ENCODE measurements at places on chromosomes 12 and 14.

- no peak for DNase-seq
These were observed 47.8 kb downstream of the FERMT2 start for GRCh38 chr14:52902971-52903619.

DNA sequence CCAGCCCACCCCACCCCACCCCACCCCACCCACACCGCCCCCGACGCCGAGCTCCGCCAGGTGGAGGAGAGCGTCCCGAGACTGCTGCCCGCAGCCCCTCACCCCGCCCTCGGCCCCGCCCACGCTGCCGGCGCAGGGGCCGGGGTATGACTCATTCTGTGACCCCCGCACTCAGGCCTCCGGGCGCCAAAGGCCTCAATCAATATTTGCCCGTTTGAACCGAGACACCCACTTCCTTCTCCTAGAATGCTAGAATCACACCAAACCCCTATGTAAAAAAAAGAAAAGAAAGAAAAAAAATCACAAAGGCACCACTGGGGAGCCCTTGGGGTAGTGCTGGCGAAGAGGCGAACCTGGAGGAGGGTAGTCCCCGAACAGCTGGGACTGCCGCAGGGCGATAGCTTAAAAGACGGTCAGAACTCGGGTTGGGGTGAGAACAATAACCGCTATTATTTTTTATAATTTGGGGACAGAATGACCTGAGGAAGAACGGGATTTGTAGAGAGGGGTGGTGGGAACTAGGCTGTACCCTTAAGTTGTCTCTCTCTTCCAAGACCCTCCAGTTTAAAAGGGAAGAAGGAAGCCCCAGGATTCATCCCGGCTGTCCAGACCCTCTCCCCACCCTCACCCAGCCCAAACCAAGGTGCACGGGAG lies 894 bp downstream of the KRT8 start:
- peak; percentile 44 for DNase-seq

- no peak for DNase-seq
These were observed 106.1 kb downstream of the PAX9 start for GRCh38 chr14:36767603-36768281.

- DNase-seq, result peak; percentile 50
These were observed 17.1 kb downstream of the FOS start for GRCh38 chr14:75295491-75296345.

GRCh38 chr12:113345318-113345717 lies 10.4 kb upstream of the SLC8B1 start:
- DNase-seq, result no peak

GRCh38 chr12:4829161-4829792 lies 80.4 kb upstream of the KCNA1 start:
- DNase-seq, result no peak

GRCh38 chr12:96187956-96188355 lies 6.2 kb upstream of the ELK3 start:
- DNase-seq, result no peak

DNA sequence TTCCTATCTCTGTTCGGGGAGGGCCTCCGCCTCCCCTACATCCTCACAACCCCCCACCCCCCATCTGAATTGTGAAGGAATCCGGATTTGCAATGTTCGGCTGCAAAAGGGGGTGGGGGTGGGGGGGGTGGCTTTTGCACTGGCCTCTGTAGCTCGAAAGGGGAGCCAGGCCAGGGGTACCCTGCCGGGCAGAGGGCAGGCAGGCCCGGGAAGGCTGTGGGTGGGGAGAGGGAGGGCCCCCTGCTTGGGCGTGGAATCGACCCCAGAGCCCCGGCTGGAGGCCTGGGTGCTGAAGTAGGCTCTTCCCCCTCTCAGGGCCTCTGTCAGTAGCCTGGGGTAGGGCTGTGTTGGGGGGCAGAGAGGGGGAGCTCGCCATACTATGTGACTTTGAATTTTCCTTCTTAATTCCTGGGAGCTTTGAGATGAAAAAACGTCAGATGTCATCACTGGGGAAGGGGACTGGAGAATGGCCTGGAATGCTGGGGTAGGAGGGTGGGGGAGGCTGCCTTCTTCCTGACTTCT lies 1.1 kb downstream of the LRP1 start:
- no peak for DNase-seq

- no peak for DNase-seq
These were observed 43.3 kb upstream of the NT5DC3 start for GRCh38 chr12:103884316-103884715.

- no peak for DNase-seq
These were observed 46.9 kb upstream of the IGF1 start for GRCh38 chr12:102527171-102527720.

DNA sequence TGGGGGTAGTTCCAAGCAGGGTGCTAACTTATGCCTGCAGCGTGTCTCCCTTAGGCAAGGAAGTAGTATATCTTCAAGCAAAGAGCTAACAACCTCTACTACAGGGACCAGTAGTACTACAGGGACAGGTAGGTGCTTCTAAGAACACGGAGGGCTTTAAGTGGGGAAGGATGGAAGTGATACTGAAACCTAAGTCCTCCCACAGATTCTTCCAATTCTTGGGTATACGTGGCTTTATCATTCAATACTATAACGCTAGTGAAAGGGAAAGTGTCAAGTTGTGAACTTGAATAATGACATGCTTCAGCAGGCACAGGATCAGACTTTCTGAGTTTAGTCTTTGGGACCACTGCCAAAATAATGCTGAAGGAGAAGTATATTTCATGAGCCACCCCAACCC lies 241.7 kb downstream of the CEP128 start:
- DNase-seq, result no peak

DNA sequence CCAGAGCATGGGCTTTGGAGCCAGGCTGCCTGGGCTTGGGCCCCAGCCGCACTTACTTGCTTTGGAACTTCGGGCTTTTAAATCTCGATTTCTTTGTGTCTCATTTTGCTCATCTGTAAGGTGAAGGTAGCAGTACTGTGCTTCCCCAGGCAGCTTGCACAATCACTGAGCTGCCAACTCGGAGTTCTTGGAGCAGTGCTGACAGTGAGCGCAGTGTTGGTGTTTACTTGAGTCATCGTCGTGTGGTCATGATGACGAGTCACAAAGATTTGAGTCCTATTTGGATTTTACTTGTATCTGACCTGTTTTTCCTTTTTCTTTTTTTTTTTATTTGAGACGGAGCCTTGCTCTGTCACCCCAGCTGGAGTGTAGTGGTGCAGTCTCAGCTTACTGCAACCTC lies 31.3 kb upstream of the ATF1 start:
- no peak for DNase-seq

- DNase-seq, result no peak
These were observed 41.8 kb downstream of the EFCAB11 start for GRCh38 chr14:89912667-89913211.

- no peak for DNase-seq
These were observed 55.6 kb downstream of the GTF2A1 start for GRCh38 chr14:81165188-81165587.

- DNase-seq, result no peak
These were observed 11.4 kb downstream of the TMEM121 start for GRCh38 chr14:105537580-105538474.

DNA sequence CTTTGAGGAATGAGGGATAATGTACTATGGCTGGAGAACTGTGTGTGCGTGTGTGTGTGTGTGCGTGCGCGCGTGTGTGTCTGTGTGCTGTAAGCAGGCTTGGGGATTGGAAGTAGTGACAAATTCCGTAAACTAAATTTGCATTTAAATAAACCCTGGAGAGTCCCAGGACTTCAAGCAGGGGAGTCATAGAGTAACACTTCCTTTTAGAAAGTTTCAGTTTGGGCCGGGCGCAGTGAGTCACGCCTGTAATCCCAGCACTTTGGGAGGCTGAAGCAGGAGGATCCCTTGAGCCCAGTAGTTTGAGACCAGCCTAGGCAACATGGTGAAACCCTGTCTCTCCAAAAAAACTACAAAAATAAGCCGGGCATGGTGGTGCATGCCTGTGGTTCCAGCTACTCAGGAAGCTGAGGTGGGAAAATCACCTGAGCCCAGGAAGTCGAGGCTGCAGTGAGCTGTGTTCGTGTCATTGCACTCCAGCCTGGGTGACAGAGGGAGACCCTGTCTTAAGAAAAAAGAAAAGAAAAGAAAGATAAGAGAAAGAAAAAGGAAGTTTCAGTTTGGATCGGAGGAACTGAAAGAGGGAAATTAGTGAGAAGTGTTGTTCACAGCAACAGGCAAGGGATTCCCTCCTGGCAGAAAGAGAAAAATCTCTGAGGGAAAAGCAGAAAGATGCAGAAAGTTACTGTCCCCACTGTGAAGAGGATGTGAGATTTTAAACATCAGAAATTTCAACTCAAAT lies 222.7 kb upstream of the SOX5 start:
- DNase-seq, result no peak

GRCh38 chr14:94773655-94774343 lies 3.9 kb upstream of the GSC start:
- no peak for DNase-seq

DNA sequence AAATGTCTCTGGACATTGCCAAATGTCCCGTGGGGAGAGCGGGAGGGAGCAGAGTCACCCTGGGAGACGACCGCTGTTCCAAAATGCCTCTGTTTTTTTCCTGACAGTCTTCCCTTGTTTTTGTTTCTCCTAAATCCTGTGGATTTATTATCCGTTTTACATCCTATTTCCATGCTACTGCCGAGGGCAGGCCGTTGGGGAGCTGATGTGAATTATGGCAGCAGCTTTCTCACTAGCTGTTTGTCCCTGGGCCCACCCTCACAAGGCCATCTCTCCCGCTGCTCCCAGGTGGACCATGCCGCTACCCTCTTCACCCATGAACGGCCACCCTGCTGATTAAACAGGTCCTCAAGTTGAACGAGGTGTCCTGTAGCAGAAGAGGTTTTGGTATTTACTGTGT lies 55.2 kb downstream of the FBXL14 start:
- no peak for DNase-seq

DNA sequence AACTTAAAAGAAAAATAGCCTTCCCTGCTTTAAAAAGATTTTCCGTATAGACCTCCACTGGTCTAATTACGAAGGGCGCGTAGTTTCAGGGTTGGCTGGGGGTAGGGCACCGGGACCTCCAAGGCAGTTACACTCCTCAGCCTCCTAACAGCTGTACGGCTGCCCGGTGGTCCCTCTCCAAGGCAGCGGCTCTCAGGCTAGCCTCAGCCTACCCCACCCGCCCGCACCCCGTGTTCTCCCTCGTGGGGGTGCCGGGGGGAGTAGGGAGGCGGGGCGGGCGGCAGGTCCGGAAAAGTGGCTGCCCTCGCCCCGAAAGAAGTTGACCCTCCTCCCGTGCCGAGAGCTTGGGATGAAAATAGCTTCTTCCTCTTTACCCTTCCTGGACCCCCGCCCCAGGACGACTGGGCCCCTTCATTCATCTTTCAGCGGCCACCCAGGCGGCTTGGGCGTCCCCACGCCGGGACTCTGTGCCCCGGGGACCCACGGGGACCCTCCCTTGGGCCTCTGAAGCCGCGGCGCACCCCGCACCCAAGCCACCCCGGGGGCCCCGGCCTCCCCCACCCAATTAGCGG lies 991 bp upstream of the RCOR1 start:
- DNase-seq, result no peak

DNA sequence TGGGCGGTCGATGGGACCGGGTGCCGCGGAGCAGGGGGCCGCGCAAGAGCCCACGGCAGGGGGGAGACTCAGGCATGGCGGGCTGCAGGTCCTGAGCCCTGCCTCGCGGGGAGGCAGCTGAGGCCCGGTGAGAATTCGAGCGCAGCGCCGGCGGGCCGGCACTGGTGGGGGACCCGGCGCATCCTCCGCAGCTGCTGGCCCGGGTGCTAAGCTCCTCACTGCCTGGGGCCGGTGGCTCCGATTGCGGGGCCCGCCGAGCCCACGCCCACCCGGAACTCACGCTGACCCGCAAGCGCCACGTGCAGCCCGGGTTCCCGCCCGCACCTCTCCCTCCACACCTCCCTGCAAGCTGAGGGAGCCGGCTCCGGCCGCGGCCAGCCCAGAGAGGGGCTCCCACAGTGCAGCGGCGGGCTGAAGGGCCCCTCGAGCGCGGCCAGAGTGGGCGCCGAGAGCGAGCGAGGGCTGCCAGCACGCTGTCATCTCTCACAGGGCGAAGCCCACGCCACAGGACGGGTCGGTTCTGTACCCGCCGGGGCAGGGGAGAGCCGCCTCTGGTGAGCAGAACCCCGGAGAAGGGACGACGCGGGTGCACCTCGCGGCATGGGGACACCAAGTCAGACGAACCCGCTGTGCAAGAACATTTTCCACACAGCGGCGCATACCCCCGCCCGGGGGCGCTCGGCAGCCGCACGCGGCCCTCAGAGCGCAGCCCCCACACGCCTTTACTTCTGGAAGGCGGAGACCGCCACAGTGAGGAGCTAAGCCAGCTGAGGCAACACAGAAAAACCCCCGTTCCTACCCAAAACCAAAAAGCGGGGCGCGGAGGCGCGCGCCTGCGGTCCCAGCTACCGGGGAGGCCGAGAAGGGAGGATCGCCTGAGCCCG lies 1.2 kb upstream of the SIVA1 start:
- no peak for DNase-seq

GRCh38 chr12:132545955-132546354 lies 56.0 kb downstream of the FBRSL1 start:
- DNase-seq, result no peak

GRCh38 chr14:92668276-92668973 lies 80.0 kb downstream of the LGMN start:
- no peak for DNase-seq

- DNase-seq, result no peak
These were observed 8.1 kb downstream of the CORO1C start for GRCh38 chr12:108722992-108723766.

DNA sequence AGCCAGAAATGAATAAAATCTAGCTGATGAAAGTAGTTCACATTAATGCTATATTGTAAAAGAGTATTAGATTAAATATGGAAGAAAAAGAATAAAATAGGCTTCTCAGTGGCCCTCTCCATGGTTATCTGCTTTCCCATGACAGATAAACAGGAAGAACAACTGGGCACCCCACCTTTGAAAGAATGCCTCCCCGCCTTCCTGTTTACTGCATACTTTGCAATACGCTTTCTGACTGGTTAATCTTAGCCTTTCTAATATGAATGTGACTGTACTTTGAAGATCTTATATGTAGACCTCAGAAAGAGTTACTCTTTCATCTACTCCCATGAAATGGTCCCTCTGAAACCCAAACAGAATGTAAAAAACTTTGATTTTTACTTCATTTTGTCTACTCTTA lies 34.1 kb upstream of the DAAM1 start:
- DNase-seq, result no peak

DNA sequence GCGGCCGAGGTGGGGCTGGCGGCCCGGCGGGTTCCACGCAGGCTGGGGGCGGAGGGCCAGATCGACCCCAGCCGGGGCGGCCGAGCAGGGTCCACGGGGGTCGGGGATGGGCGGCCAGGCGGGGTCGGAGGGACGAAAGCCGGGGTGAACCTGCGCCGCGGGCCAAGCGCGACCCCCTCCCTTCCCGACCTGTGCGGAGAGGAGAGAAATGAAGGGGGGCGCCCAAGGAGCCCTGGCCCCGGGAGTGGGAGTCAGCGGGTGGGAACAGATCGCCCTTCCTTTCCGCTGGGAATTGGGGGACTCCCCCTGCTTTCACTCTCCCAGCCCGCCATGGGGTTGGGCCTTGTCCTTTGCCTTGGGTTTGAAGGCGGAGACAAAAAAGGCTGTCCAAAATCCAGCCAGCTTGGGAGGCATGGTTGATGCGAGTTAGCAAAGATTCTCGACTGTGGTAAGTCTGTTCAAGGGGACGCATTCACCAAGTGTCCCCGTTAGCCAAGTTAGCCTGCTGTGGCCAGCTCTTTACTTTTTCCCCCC lies 559 bp upstream of the CKAP4 start:
- peak; percentile 31 for DNase-seq

GRCh38 chr12:41264281-41264680 lies 76.2 kb downstream of the PDZRN4 start:
- no peak for DNase-seq
